ENCODE measurements at places on chromosomes 3 and 15. TPM values are rescaled to one million over a fixed set of nuclear protein-coding genes. Genes with fewer than 3 reads are reported as not detected.

DNA sequence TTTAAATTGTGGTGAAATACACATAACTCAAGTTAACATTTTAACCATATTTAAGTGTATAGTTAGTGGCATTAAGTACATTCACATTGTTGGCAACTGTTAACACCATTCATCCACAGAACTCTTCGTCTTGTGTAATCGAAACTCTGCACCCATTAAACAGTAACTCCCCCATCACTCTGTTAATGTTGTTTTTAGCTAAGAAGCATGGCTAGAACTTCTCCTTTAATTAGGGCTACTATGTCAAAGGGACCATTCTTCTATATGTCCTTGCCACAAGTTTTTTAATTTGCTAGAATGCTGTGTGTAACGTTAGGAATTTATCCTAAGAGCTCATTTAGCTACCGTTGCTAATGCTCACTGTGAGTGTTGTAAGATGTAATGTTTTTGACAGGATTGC is 60.6 kb downstream of the MAP2K5 start:
- DNase-seq = no peak

DNA sequence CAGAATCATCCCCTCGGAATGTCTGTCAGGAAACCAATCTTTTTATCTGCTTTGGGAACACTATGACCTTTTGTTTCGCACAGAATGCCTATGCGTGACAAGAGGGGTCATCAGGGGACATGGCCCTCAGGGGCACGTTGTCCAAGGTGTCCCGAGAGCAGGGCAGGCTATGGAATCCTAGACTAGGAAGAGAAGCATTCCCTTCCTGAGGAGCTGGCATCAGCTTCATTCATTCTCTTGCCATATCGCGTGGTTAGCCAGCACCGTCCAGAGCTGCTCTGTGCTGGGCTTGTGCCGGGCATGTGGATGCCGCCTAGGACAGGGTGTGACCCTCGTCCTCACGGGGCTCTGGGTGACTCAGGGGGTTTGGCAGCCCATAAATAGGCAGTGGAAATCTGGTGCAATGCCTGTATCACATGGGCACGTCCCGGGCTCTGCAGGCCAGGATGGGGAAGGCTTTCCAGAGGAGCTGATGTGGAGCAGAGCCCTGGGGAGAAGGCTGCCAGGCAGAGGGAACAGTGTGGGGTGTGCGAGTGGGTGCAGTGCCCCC is 117.8 kb downstream of the TMEM266 start:
- no peak for DNase-seq

DNA sequence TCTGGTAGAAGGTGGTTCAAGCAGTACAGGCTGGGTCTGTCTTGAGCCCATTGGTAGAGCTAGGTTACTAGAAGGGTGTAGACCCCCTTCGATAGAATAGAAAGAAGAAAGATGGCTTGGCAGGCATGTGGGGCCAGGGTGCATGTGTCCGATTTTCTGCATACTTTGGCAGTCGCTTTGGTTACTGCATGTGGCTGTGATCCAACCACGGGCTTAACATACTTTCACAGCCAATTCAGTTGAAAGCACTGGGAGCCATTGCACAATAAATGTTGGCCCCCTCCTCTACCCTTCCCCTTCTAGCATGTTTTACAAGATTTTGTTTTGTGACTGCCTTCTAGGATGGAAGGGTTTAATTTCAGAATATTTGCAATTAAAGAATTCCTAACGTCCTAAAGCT is 7.2 kb downstream of the ARID3B start:
- DNase-seq = no peak

GRCh38 chr15:30030345-30030744 is 52.4 kb upstream of the GOLGA8J start:
- no peak for DNase-seq

GRCh38 chr3:102135316-102135715 is 286.0 kb downstream of the NFKBIZ start:
- no peak for DNase-seq

Gene FOXL2
- total RNA-seq = not detected

Gene WNT5A
- 9.9 TPM for total RNA-seq

Gene GAP43
- total RNA-seq = 0.19 TPM

GRCh38 chr3:141465221-141465620 is 21.6 kb upstream of the RASA2 start:
- no peak for DNase-seq

Gene RPP25
- 7.2 TPM for total RNA-seq

Gene GALNT15
- total RNA-seq = 39.9 TPM

- DNase-seq = no peak
These were observed 41.2 kb downstream of the OIP5 start for GRCh38 chr15:41291065-41291631.

DNA sequence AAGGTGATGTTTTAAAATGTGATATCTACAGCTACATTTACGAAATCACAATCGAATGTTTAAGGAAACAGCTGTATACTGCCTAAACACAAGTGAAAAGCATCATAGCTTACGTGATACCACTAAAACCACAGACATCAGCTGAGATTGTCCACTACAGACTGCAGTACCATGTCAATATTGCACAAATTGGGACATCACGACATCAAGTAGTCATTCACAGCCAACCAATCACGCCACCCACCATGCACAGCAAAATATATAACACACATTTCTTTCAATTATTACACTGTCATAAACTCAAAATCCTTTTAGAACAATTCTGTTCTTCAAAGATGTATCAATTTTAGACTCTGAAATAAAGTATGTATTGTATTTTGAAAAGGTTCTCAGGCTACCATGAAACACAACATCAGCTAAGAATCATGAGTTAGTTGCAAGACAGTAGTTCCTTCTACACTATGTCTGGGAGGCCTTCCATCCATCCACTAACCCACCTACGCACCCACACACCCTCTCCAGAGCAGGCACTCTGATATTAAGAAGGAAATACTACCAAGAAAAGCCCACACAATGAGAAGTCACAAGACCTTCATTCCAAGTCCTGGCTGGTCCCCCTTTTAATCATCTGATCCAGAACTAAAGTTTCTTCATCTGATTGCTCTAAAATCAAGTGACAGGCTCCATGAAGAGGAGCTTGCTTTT is 3.1 kb downstream of the DMXL2 start:
- no peak for DNase-seq

Gene CAV3
- not detected for total RNA-seq

GRCh38 chr3:78569804-78570203 is 1198.0 kb downstream of the ROBO1 start:
- peak; percentile 32 for DNase-seq

Gene IFT122
- total RNA-seq = 59.2 TPM

- no peak for DNase-seq
These were observed 1121.2 kb downstream of the SI start for GRCh38 chr3:163957072-163957471.

GRCh38 chr3:10164546-10165393 is at the start of gene IRAK2:
IRAK2 (plus strand) TSS chr3:10164919; CDS start chr3:10164955, 36 bp downstream.
- DNase-seq = peak; percentile 93

DNA sequence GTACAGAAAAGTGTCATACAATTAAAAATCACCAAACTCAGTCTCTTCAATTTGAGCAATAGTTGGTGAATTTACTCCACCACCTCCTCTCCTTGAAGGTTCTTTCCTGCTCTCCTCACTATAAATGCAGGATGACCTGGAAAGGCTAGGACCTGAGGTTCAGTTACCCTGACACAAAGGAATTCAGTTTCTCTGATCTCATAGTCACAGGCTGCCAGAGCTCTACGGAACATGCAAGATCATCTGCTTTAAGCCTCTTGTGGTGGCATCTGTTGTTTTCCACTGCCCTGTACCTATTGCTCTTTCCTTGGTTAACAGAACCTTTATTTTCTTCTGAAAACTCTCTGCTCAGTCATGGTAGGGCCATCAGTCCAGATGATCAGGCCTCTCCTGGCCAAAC is 4.9 kb upstream of the TP63 start:
- no peak for DNase-seq

GRCh38 chr15:91872356-91873137 is 19.0 kb downstream of the SLCO3A1 start:
- no peak for DNase-seq

DNA sequence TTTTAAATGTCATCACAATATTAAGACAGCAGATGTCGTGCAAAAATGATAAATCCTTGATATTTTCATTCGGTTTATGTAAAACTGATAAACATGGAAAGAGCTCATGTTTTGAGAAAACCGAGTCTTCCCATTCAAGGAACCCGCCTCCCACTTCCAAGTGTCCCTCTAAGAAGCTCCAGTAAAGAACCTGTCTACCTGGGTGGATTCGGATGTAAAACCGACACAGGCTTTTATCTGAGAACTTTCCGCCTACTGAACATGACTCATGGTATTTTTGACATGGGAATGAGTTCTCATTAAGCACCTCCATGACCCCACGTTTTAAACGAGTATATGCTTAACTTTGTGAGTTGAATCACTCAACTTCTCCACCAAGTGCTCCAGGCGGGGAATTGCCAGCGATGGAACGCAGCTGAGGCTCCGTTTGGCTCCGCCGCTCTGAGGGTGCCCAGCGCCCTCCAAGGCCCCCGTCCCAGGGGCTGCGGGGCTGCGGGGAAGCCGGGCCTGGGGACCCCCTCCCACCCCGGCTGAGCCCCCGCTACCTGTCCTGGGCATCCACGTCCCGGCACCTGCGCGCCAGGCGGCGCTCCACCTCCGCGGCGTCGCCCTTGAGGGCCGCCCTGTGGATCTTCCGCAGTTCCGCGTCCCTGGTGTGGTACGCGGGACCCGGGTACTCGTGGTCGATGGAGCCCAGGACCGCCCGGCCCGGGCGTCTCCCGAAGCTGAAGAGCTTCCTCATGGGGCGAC is 119.9 kb downstream of the LMLN start:
- DNase-seq = no peak

DNA sequence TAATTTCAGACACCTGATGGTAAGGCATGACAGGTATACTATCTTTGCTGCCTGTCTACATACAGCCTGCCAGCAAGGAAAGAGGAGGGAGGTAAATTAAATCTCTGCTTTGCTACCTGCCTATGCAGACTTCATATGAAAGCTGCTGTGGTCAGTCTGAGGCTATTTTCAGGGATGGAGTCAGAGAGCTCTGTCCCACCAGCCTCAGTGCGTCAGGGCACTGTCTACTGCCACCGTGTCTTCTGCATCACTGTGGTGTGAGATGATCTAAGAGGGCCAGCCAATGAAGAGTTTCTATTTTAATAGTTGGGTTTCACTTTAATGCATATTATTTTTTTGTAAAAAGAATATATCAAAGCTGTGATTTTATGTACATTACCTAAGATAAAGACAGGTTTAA is 125.6 kb downstream of the CADPS start:
- no peak for DNase-seq

GRCh38 chr3:64186667-64187064 is 38.6 kb downstream of the PRICKLE2 start:
- no peak for DNase-seq

Gene GCSAM
- total RNA-seq = 0.88 TPM

Gene APOD
- 24.4 TPM for total RNA-seq

DNA sequence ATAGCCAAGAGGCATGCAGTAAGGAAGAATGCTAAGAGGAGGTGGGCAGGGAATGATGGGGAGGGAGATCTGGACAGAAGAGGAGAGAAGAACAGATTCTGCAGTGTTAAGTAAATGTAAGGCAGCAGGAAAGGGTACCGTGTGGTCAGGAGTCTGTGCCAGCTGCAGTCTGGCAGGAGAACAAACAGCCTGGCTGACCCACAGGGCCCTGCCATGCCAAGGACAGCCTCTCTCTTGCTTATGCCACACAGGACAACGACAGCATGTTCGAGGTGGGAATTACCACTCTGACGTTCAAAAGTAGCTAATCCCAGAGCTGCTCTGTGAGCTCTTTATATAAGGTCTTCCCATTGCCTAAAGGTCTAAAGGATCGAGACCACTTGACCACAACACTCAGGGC is 31.3 kb downstream of the DAPK2 start:
- no peak for DNase-seq

Gene XYLB
- 6.0 TPM for total RNA-seq

DNA sequence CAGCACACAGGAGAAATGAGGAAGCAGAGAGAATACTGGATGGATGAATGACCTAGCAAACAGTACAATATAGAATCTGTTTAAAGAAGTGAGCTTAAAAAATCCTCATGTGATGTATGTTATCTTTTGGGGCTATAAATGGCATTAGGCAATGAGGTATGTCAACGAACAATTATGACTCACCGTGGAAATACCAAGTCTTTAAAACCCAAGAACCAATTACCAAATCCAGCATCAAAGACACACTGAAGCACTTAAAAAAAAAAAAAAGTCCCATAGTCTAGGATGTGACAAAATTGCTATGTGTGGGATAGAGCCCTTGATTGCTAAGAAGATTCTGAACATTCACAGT is 36.3 kb upstream of the HERC1 start:
- DNase-seq = no peak

- no peak for DNase-seq
These were observed 1099.9 kb downstream of the TUSC7 start for GRCh38 chr3:117809186-117810081.

GRCh38 chr15:57782731-57783130 is 76.2 kb downstream of the POLR2M start:
- DNase-seq = no peak

- DNase-seq = no peak
These were observed 246.5 kb upstream of the GOLIM4 start for GRCh38 chr3:168341956-168342936.

DNA sequence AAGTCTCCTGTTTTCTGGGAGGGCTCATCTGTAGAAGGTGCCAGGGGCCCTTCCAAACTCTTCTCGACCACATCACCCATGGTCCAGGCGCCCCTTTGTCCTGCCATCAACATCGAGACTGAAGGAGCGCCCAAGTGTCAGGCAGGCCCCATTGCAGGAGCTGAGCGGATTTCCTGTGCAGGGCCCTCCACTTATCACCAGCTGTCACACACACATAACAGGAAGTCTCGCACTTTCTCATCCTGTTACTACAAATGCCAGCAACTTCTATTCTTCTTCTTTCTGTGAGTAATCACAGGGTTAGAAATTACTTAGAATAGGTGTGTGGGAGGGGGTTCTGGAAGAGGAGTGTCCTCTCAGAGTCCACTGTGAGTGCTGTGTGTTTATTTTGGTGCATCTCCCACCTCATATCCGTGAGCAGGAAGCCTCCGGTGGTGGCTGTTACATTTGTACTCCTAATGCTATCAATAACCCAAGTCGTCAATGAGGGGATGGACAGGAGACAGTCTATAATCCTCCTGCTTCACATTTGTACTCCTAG is at the start of gene KLHL6:
Gene KLHL6, minus strand, starts transcription at position 166 of the 541 bp plus-strand sequence. Its CDS starts 53 bp downstream, at position 113.
- DNase-seq = no peak

DNA sequence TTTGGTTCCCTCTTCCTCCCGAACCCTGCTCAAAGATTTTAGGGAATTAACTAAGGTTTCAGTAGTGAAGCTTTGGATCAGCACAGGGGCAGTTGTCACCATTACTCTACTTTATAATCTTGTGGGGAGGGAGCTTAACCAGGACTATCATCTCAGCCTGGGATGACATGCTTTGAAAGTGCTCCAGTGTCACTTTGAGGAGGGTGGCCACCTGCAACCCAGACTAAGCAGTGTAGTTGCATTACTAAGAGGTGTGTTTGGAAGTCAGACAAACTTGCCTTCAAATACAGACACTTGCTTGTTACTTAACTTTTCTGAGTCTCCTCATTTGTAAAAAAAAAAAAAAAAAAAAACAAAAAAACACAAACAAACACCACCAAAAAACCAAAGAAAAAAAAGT is 340.3 kb upstream of the TBL1XR1 start:
- no peak for DNase-seq

Gene LRRC2
- total RNA-seq = 7.5 TPM

Gene GOLGA6L7
- total RNA-seq = not detected

- no peak for DNase-seq
These were observed 340.8 kb upstream of the CTDSPL start for GRCh38 chr3:37520907-37521341.
